Stimulated activated CD8-positive, alpha-beta memory T cell treated with anti-CD3 and anti-CD28 coated beads, Interleukin-7, amount 100 ng/mL, for 24 hours (primary cell): ENCODE measurements at places on chromosomes 1 and 21.

DNA sequence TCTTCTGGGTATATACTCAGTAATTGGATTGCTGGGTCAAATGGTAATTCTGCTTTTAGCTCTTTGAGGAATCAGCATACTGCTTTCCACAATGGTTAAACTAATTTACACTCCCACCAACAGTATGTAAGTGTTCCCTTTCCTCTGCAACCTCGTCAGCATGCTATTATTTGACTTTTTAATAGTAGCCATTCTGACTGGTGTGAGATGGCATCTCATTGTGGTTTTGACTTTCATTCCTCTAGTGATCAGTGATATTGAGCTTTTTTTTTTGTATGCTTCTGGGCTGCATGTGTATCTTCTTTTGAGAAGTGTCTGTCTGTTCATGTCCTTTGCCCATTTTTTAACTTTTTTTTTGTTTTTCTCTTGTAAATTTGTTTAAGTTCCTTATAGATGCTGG lies 279.4 kb downstream of the PTGER3 start:
- no peak for DNase-seq

DNA sequence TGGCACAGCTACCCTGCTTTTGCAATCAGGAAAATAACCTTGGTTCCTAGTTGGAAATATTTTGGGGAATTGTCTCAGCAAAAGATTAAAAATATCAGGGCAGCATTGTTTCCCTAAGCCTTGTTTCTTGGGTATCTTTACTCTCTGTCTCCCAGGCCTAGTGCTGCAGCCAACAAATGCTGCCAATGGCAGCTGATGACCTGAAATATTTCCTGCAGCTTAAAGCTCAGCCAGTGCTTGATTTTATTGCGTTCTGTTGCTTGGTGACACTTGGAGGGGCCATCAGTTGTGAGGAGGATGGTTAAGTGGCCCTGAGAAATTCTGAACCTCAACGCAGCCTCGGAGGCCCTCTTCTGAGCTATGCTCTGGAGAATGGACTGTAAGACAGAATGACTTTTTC lies 59.4 kb upstream of the B3GALT5 start:
- no peak for DNase-seq

- DNase-seq: peak; percentile 20
Measured at GRCh38 chr1:228166170-228166936, 749 bp downstream of the IBA57 start.

GRCh38 chr21:35139382-35139715 lies 90.2 kb upstream of the RUNX1 start:
- no peak for DNase-seq

- no peak for DNase-seq
Measured at GRCh38 chr1:231580874-231581273, 45.7 kb upstream of the DISC1 start.

- DNase-seq: no peak
Measured at GRCh38 chr21:44935533-44935927, 4.3 kb upstream of the SLX9 start.

DNA sequence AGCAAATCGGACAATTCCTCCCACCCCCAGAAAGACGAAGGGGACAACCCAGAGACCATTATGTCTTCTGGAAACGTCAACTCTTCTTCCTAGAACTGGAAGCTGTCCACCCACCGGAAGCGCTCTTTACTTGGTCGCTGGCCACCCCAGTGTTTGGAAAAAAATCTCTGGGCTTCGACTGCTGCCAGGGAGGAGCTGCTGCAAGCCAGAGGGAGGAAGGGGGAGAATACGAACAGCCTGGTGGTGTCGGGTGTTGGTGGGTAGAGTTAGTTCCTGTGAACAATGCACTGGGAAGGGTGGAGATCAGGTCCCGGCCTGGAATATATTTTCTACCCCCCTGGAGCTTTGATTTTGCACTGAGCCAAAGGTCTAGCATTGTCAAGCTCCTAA lies 3.2 kb downstream of the S1PR1 start:
- DNase-seq: no peak

GRCh38 chr1:218587900-218588299 lies 242.8 kb downstream of the TGFB2 start:
- DNase-seq: no peak

GRCh38 chr1:186494832-186495271 lies 33.9 kb upstream of the PDC start:
- DNase-seq: no peak

GRCh38 chr21:45016406-45017038 lies 57.9 kb upstream of the ADARB1 start:
- DNase-seq: no peak

DNA sequence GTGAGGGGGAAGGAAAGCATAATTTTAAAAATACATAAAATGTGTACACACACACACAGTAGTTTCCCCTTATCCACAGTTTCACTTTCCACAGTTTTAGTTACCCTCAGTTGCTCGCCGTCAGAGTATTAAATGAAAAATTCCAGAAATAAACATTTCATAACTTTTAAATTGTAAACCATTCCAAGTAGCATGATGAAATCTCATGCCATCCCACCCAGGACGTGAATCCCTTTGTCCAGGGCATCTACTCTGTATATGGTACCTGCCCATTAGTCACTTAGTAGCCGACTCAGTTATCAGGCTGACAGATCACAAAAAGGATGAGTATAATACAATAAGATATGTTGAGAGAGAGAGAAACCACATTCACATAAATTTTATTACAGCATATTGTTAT lies 36.2 kb downstream of the EPS15 start:
- no peak for DNase-seq

- no peak for DNase-seq
Measured at GRCh38 chr1:180507795-180508724, 5.7 kb upstream of the ACBD6 start.

DNA sequence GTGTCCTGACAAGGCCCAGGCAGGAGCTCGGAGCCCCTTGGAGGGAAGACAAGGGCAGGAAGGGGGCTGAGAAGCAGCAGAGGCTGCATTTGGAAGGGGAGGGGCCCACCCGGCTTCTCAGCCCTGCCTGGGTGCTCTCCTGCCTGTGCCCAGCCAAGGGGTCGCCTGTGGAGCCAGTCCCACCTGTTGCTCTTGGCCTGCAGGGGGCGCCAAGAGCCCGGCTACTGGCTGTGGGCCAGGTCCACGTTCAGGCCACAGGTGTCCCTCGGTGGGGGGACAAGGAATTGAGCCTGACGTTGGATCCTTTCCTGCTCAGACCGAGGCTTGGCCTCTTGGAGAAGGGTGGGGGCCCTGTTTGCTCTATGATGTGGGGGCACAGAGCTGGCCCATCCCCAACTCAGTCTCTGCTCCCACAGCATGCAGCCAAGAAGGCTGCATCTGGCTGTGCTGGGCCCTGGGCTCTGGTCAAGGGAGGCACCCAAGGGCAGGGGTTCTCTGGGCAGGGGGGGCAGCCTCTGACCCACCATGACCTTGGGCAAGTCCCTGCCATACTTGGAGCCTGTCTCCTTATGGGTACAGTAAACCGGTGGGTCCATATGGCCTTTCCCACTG lies 10.9 kb downstream of the WNT4 start:
- DNase-seq: no peak

DNA sequence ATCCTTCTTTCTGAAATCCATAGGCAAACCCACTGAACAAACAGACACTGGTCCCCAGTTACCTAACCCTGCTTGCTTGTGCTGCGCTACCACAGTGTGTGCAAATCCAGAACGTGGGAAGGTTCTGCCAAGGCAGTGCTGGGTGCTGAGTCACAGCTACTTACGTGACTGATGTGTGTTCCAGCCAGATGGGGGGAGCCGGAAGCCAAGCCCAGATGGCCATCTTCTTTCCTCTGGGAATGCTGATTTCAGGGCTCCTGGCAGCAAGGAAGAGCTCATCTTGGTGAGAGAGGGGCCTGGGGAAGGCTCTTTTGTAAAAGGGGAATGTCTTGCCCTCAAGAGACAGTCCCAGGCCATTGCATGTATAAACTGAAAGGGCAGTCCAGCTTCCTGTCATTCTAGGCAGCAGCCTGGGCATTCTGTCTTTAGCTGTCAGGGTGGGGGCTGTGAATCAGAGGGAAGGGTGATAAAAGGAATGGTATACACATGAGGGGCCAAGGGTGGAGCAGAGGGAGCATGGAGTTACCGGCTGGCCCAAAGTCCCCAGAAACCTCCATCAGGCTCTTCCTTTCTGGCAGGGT lies 54.1 kb downstream of the CD46 start:
- DNase-seq: no peak

DNA sequence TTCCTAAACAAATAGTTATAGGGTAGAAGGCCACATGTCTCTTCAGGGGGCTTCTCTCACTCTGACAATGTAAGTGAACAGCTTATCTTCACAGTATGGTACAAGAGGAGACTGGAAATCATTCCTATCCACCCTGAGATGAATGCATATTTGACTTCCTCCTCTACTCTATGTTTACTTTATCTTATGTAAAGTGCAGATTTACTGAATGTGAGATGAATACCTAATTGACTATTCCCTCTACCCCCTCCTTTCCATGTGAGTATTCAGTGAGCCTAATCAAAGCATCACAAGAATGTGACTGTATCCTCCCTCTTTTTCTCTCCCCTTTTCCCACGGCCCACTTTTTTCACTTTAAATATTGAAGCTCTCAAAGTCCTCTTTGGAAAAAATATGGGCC lies 132.5 kb downstream of the BACH1 start:
- no peak for DNase-seq

GRCh38 chr1:204349602-204350001 lies 10.1 kb downstream of the PLEKHA6 start:
- no peak for DNase-seq

- no peak for DNase-seq
Measured at GRCh38 chr1:63414691-63415365, 47.4 kb downstream of the ALG6 start.

- DNase-seq: no peak
Measured at GRCh38 chr1:51948491-51948915, 42.0 kb downstream of the RAB3B start.

- no peak for DNase-seq
Measured at GRCh38 chr1:160636076-160636475, 10.8 kb downstream of the SLAMF1 start.

DNA sequence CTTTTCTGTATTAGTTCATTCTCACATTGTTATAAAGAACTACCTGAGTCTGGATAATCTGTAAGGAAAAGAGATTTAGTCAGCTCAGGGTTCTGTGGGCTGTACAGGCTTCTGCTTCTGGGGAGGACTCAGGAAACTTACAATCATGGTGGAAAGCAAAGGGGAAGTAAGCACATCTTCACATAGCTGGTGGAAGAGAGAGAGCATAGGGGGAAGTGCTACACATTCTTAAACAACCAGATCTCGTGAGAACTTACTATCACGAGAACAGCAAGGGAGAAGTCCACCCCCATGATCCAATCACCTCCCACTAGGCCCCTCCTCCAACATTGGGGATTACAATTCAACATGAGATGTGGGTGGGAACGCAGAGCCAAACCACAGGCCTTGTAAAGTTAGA lies 37.9 kb upstream of the AHCTF1 start:
- DNase-seq: no peak

GRCh38 chr21:42781150-42781970 lies 98.0 kb downstream of the WDR4 start:
- DNase-seq: no peak

GRCh38 chr1:57164584-57164983 lies 198.8 kb upstream of the C8B start:
- DNase-seq: no peak

GRCh38 chr1:56806804-56807203 lies 12.4 kb downstream of the FYB2 start:
- DNase-seq: no peak

DNA sequence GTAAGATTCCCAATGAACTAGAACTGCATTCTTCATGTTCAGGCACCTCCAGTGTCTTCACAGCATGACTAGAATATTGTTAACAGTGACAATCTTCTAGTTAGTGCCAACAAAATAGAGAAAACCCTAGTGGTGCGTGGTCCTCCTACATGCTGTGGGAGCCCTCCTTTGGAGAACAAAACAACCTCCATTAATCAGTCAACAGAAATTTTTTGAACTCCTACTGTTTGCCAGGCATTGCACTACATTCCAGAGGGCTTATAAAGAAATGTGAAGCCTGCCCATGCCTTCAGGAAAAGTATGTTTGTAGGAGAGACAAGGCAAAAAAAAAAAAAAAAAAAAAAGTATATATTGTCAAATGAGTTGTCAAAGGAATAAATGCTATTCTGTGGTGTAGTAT lies 252.7 kb downstream of the LRRC40 start:
- no peak for DNase-seq

DNA sequence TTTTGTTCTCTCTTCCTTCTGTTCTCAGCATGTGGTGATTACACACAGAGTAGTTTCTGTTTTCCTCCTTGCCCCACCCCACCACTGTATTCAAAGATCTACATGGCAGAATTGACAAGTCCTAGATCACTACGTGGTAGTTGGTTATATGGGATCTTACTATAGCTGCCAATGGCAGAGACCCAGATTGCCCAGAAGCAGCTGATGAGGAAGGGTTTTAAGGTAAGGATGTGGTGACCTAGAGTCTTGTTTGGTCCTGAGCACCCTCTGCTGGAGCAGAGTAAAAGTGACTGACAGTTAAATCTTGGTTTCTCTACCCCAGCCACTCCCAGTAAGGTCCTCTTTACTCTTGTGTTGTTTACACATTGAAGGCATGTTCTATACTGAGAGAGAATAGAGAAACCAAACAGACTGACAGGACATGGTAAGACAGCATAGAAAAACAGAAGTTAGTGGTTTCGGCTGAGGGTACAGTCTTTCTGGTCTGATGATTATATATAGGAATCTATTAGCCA lies 22.8 kb upstream of the STRIP1 start:
- no peak for DNase-seq

DNA sequence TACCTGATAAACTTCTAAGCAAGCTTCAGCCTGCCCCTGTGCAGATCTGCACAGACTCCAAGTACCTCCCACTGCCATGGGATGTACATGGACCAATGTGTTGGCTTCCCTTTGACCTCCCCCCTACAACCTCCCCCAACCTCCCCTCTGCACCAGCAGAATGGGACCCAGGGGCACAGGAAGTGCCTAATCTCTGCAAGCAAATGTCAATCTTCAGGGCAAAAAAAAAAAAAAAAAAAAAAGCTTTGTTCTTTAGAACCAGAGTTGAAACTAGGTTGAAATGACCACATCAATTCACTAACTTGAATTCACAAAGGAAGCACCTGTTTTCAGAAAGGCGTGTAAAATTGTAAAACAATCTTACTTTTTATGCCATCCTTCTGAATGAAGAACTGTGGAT lies 53.9 kb upstream of the TIAM1 start:
- DNase-seq: no peak

DNA sequence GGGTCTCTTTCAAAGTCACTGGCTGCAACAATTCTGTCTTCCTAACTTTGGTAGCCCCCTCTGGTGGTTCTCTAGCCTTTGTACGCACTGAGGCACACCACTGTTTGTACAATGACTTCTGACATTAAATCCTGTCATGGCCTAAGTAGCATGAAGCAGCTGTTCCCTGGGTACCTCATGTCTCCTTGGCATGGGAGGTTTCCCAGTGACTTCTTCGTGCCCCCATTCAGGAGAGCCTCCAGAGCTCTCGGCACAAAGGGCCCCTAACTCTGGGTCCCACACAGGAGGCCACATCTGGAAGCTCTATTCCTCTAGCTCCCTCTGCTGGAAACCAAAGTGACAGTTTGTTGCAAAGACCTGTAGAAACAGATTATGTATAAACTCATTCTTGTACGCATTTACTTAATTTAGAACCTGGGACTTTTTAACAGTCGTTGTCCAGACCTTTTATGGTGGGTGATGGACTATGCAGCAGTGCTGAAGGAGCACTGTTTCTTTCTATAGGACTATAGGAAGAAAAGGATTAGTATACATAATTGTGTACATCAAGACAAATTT lies 13.4 kb downstream of the SWT1 start:
- DNase-seq: no peak
